Myocyte (in vitro differentiated cells): ENCODE measurements at places on chromosomes 3 and 15. TPM values are rescaled to one million over a fixed set of nuclear protein-coding genes. Genes with fewer than 3 reads are reported as not detected.

Gene TF
- under 0.01 and 0.08 TPM in 2 replicates for total RNA-seq

Gene GPR160
- 0.31 and 1.1 TPM in 2 replicates for total RNA-seq

Gene GOLGA8J
- not detected in 2 replicates for total RNA-seq

Gene FGD5
- total RNA-seq: not detected in 2 replicates

DNA sequence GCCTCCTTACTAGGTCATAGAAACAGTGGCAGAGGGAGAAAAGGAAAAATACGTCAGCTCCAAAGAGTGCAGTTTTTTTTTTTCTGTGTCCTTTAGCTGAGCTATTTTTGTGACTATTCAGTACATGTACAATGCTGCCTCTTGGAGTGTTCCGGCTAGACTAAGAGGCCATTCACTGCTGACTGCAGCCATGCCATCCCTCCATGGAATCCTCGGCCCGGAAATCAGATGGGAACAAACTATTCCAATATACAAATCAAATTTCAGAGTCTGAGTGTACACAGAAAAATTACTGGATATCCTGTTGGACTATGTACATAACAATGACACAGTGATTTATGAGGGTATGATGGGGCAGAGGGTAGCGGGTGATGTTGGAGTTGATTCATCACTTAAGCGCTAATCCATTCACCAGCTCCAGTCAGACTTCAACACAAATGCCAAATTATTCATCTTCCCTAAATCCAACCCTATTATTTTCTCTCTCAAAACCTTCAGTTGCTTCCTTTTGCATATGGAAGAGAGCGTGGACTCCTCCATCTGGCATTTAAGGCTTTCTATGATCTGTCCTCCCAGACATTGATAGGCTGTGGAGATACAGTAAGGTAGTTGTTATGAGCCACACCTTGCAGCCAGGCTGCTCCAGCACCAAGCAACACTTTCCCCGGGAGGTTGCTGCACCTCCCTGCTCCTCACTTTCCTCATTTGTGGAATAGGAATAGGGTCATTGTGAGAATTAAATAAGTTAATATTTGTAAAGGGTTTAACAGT lies 109.1 kb downstream of the LPP start:
- DNase-seq: peak; percentile 71

- DNase-seq: peak; percentile 46
Observed at GRCh38 chr3:102105193-102105592, 255.9 kb downstream of the NFKBIZ start.

- DNase-seq: no peak
Observed at GRCh38 chr3:100104442-100104798, 9.9 kb downstream of the FILIP1L start.

GRCh38 chr3:141083226-141083625 lies 32.1 kb downstream of the SPSB4 start:
- DNase-seq: no peak
